ENCODE measurements at places on chromosomes 1 and 21.

DNA sequence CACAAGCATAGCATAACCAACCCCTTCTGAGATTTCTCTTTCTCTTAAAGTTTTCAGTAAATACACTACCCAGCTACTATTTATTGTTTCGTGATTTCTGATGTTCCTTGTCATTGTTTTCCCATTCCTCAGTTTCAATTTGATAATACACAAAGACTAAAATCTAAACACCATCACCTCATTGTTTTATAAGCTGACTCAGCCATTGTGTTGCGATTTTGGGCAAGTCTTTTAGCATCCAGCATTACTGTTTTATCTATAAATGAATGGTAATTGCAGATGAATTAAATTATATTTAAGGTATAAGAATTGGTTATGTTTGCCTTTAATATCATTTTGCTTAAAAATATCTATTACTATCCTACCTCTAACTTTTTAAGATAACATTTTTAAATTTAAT, 1308.5 kb downstream of the PLA2G4A start:
- H3K36me3 ChIP-seq: no peaks in the 10 kb centered on the region
- H3K4me3 ChIP-seq: no peak overlapping the region
- no peaks in the 10 kb centered on the region for H3K27me3 ChIP-seq
- H3K27ac ChIP-seq: no peak overlapping the region
- no peak for DNase-seq
- no peaks in the 10 kb centered on the region for H3K4me1 ChIP-seq

DNA sequence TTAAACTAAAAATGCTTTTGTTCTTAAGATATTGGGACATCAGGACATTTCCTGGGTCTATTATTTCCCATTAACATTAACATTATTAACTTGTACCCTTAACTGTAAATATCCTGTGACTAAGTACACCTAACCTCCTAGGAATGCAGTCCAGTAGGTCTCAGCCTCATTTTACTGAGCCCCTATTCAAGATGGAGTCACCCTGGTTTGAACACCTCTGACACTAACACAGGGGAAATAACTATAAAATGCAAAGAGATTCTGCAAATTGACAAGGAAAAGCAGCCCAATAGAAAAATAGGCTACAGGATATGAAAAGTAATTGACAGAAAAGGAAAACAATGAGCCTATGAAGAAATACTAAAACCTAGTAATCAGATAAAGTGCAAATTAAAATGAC, 11.6 kb upstream of the NCMAP start:
- peaks cover 7% of the 10 kb centered on the region for H3K27me3 ChIP-seq
- H3K36me3 ChIP-seq: no peaks in the 10 kb centered on the region
- no peak for DNase-seq
- H3K4me1 ChIP-seq: peaks cover 40% of the 10 kb centered on the region

DNA sequence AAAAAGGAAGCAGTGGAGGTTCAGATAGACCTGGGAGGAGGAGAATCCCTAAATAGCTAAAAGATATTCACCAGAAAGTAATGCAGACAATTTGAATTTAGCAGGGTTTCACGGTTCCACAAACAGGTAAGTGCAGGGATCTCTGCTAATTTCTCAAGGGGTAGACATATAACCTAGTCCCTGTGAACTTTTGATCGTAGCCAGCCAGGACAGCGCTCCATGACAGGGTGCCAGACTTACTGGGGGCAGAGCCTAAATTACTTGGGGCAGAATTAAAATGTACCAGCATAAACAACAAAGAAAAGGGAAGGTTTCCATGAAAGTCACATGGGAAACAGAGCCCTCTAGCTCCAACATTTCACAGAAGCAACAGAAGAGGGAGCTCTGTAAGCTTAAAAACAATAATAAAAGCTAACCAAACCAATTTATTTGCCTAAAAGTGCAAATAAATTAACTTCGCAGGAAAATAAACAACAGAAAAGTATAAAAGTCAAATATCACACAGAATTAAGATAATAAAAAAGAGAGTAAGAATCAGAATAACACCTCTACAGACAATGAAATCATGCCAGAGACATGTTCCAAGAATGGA, 198.3 kb downstream of the DUSP10 start:
- H3K27me3 ChIP-seq: no peaks in the 10 kb centered on the region
- DNase-seq: peak; percentile 39
- peaks cover 14% of the 10 kb centered on the region for H3K4me1 ChIP-seq
- no peak overlapping the region for H3K27ac ChIP-seq

DNA sequence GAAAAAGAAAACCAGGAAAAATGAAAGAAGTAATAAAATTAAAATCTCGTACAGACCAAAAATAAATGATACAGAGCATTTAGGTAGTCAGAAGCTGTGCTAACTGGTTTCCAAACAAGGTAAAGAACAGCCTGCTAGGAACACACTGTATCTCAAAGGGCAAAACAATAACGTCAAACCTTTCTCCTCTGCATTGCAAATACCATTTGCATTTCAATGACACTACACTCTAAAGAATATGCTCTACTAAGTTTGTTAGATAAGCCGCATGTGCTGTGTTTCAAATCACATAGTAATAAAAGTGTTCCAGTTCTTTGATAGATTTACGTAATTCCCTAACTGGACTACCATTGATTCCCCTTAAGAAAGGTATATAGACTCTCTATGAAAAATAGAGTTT, 648.8 kb downstream of the PLA2G4A start:
- H3K27ac ChIP-seq: no peak overlapping the region
- H3K4me3 ChIP-seq: no peak overlapping the region
- H3K4me1 ChIP-seq: no peaks in the 10 kb centered on the region
- H3K27me3 ChIP-seq: no peaks in the 10 kb centered on the region
- DNase-seq: no peak
- no peaks in the 10 kb centered on the region for H3K36me3 ChIP-seq

DNA sequence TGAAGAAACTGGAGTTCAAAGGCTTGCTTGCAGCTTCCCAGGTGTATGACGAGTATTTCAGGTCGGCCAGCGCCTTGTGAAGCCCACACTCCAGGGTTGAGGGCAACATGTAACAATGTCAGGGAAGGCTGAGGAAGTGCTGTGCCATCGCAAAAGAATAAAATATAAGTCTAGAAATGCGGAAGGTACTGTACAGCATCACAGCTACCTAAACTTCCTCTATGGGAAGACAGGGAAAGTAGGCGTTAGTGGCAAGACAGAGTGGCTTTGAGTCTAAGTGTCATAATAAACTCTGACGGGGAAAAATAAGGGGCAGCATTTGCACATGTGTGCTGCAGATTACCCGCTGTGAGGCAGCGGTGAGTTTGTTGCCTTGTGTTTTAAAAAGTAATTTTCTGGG, 28.9 kb downstream of the DOP1B start:
- H3K36me3 ChIP-seq: peaks cover under 1% of the 10 kb centered on the region
- no peak overlapping the region for H3K27ac ChIP-seq
- DNase-seq: no peak
- H3K27me3 ChIP-seq: no peaks in the 10 kb centered on the region
- H3K4me3 ChIP-seq: no peak overlapping the region

- peaks cover 25% of the 10 kb centered on the region for H3K36me3 ChIP-seq
- peaks cover 35% of the 10 kb centered on the region for H3K4me1 ChIP-seq
- H3K27ac ChIP-seq: peak overlapping the region; percentile 65
- no peaks in the 10 kb centered on the region for H3K27me3 ChIP-seq
Measured at GRCh38 chr1:198632007-198632406, 6.8 kb upstream of the PTPRC start.

GRCh38 chr1:205492201-205492667, 12.2 kb upstream of the CDK18 start:
- peaks cover 8% of the 10 kb centered on the region for H3K4me1 ChIP-seq
- no peaks in the 10 kb centered on the region for H3K36me3 ChIP-seq
- H3K27me3 ChIP-seq: peaks cover 45% of the 10 kb centered on the region
- DNase-seq: no peak
- no peak overlapping the region for H3K27ac ChIP-seq

DNA sequence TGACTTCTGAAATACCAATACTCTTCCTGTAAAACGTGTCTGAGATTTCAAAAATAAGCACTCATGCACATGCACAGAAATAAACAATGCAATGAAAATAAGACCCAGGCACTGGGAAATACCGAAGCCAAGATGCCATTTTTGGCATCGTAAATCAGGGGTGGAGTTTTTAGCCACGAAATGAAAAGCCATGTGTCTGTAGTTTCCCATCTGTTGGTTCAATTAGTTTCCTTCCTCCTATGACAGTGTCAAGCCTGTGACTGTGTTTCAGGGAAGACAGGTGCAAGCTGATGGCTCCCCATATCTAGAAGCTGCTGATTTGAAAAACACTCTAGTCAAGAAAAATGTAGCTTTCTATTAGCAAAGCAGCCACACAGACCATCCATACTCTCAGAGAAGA, 480.4 kb upstream of the CAMK1G start:
- peaks cover 5% of the 10 kb centered on the region for H3K4me1 ChIP-seq
- H3K36me3 ChIP-seq: no peaks in the 10 kb centered on the region
- DNase-seq: no peak
- H3K27me3 ChIP-seq: no peaks in the 10 kb centered on the region
- H3K4me3 ChIP-seq: no peak overlapping the region

- no peak for DNase-seq
- peaks cover 13% of the 10 kb centered on the region for H3K36me3 ChIP-seq
- H3K27me3 ChIP-seq: peaks cover 2% of the 10 kb centered on the region
- no peak overlapping the region for H3K4me3 ChIP-seq
- no peak overlapping the region for H3K27ac ChIP-seq
Measured at GRCh38 chr1:41046347-41046775, 24.8 kb upstream of the SLFNL1 start.

DNA sequence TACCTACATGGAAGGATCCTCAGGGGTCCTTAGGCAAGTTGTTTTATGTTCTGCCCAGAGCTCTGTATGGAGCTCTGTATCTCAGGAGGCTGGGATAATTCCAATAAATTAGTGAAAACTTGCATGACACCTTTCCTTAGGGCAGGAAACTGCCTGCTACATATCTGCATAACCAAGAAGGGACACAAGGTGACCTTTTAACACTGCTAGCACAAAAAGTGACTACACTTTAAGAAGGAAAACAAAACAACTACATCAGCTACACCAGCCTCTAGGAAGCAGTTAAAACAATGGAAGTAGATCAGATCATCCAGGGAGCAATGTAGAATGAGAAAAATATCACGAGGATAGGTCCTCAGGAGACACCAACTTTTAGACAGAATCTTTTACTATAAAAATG, 93.9 kb downstream of the TNFSF18 start:
- no peak for DNase-seq
- H3K4me3 ChIP-seq: no peak overlapping the region
- H3K27ac ChIP-seq: peak overlapping the region; percentile 86
- peaks cover 2% of the 10 kb centered on the region for H3K27me3 ChIP-seq

DNA sequence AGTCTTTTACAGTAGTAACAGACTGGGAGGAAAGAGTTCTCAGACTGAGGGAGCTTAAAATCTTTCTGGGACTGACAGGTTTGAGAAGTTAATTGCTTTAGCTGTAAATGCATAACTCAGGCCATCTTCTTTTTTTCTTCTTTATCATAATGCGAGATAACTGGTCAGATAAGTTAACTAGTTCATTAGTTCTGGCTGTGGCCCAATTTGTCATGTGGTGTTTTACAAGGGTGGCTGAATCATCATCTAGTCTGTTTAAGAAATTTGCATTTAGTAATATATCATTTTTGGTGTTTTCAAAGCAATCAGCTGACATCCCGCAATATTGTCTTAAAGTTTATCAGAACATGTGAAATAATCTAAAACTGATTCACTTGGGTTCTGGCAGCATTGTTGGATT, 14.0 kb downstream of the HSD3B2 start:
- no peak for DNase-seq
- H3K27ac ChIP-seq: no peak overlapping the region
- peaks cover 28% of the 10 kb centered on the region for H3K27me3 ChIP-seq
- no peaks in the 10 kb centered on the region for H3K36me3 ChIP-seq
- no peak overlapping the region for H3K4me3 ChIP-seq

DNA sequence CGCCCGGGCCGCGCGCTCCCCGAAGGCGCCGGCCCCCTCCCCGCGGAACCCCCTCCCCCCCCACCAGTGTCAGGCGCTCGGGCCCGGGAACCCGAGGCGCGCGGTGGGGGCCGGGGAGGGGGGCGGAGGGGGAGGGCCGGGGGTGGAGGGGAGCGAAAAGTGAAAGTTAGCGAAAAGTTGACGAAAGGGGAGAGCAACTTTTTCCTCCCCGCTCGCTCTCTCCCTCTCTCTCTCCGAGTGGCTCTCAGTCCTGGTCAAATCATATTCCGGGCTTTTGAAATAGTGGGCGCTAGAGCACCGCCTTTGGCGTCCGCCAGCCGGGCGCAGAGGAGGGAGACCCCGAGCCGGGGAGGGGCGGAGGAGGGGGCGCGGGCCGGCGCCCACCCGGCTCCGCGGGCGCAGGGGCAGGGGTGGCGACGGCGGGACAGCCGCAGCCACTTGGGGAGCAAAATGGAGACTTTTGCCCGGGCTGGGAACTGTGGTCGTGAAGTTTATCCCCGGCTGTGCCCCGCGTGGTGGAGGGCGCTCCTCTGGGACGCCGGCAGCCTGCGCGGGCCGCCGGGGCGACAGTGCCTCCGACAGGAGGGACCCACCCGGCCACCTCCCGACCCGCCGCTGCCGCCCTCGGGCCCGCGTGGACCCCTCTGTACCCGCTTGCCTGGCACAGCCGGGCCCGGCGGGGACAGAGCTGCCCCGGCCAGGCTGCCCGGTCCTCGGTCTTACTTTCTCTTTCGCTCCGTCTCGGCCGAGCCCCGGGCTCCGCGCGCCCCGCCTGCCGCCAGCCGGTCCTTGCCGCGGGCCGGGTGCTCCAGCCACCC, 697 bp downstream of the PRDM16 start:
- H3K27ac ChIP-seq: no peak overlapping the region
- H3K4me3 ChIP-seq: peak overlapping the region; percentile 53
- no peaks in the 10 kb centered on the region for H3K36me3 ChIP-seq
- DNase-seq: no peak
- H3K4me1 ChIP-seq: no peaks in the 10 kb centered on the region

GRCh38 chr21:15365751-15366392, 301.1 kb upstream of the NRIP1 start:
- no peaks in the 10 kb centered on the region for H3K27me3 ChIP-seq
- H3K36me3 ChIP-seq: no peaks in the 10 kb centered on the region
- H3K27ac ChIP-seq: no peak overlapping the region
- DNase-seq: no peak

DNA sequence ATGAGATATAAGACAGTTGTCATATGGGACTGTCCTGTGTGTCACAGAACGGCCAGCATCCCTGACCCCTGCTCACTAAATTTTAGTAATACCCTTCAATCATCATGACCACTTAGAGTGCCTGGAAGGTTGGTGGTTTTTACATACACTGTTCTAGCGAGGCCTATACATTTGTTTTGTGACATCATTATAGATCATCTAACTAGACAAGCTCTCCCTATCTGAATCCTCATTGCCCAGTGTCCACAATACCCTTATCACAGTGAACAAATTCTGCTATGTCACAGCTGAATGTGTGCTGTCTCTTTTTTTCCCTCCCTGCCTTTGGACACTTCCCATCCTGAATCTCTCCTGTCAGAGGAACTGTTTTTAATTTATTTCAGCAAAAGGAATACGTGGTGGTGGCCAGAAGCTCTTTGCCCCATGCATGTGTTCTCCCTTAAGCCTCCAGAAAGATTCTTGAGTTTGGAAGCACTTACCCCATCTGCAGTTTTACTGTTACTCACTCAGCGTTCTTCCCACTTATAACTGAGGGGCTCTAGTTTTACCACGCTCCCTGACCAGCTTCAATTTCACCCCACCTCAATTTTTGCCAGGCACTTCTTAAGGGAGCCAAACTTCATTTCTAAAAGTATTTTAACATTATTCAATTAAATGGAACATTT, 70.3 kb downstream of the OLFML2B start:
- H3K4me1 ChIP-seq: peaks cover 62% of the 10 kb centered on the region
- no peaks in the 10 kb centered on the region for H3K36me3 ChIP-seq
- no peak overlapping the region for H3K27ac ChIP-seq
- no peak overlapping the region for H3K4me3 ChIP-seq
- no peaks in the 10 kb centered on the region for H3K27me3 ChIP-seq
- DNase-seq: no peak

Measured in HFFc6 (cell line).